ENCODE measurements at places on chromosomes 4 and X.

DNA sequence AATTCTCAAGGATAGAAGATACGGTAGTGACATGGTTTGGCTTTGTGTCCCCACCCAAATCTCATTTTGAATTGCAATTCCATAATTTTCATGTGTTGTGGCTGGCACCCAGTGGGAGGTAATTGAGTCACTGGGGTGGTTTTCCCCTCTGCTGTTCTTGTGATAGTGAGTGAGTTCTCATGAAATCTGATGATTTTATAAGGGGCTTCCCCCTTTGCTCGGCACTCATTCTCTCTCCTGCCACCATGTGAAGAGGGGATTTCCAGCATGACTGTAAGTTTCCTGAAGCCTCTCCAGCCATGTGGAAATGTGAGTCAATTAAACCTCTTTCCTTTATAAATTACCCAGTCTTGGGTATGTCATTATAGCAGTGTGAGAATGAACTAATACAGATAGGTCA, 8.5 kb upstream of the SPANXN4 start:
- no peak for DNase-seq

- no peak for DNase-seq
These were observed 76.7 kb upstream of the TMEM150C start for GRCh38 chr4:82638479-82638878.

GRCh38 chr4:24226023-24226422, 336.2 kb upstream of the PPARGC1A start:
- no peak for DNase-seq

DNA sequence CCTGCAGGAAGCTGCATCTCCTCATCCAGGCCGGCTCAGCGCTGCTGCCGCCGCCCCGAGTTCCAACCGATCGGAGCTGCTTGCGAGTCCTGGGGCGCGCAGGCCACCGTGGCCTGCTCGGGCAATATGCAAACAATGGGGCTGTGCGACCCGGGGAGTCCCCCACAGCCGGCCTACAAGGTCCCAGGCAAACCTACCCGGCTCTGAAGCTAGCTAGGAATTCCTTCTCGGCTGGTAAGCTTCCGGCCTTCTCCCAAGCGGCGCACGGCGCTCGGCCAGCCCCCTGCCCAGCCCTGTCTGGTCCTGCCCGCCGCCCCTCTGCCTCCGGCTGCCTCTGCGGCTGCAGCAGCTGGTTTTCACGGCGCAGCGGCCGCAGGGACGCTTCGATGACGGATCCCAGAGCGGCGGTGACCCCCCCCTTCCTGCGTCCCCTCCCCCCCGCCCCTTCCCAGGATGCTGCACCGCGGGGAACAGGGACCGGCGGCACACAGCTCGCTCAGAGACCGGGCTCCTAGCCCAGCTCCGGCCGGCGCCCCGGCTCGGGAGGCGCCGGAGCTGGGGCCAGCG, 59.4 kb downstream of the TSC22D3 start:
- peak; percentile 22 for DNase-seq

GRCh38 chrX:135973025-135973547, 702 bp downstream of the MMGT1 start:
- no peak for DNase-seq

- DNase-seq = no peak
These were observed 143.6 kb downstream of the GRID2 start for GRCh38 chr4:92447255-92447905.

GRCh38 chr4:7831330-7831729, 108.3 kb downstream of the AFAP1 start:
- DNase-seq = no peak

Data from CD4-positive, alpha-beta T cell treated with Interferon gamma for 1 hour (primary cell).